ENCODE measurements at places on chromosomes 7 and 10.

DNA sequence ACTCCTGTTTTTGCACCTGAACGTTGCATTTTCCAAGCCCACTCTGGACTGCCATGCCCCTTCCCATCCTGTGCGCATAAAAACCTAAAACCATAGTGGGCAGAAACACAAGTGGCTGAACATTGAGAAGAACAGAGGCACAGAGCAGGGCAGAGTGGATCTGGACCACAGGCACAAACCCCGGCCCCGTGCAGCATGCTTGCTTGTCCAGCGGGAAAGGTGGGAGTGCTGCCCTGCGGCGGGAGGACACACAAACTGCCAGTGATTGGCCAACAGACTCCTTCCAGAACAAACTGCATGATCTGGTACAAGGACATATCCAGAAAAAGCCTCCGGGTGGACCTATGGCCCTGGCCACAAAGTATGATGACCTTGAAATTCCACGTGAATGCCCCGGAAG lies 42.5 kb upstream of the ADARB2 start:
- DNase-seq = no peak

GRCh38 chr10:90769946-90770841 lies 87.6 kb downstream of the HTR7 start:
- no peak for DNase-seq

- DNase-seq = no peak
Observed at GRCh38 chr7:86749741-86750665, 106.3 kb downstream of the GRM3 start.

- DNase-seq = no peak
Observed at GRCh38 chr7:132666774-132667172, 90.5 kb upstream of the PLXNA4 start.

DNA sequence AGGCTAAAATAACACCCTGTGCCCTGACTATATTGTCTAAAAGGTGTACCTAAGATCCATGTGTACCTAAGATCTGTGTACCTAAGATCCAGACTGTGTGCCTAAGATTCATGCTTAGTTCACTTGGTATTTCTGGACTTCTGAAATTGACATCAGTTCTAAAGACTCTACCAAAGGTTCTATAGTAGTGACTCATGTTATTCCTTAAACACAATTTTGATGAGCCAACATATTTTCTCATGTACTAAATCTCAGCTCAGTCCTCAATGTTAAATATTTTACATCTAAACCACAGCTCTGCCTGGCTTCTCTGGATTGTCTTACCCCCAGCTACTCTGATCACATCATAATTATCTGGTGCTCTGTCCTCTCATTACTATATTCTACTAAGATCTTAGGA lies 802.3 kb upstream of the SORCS1 start:
- DNase-seq = no peak

DNA sequence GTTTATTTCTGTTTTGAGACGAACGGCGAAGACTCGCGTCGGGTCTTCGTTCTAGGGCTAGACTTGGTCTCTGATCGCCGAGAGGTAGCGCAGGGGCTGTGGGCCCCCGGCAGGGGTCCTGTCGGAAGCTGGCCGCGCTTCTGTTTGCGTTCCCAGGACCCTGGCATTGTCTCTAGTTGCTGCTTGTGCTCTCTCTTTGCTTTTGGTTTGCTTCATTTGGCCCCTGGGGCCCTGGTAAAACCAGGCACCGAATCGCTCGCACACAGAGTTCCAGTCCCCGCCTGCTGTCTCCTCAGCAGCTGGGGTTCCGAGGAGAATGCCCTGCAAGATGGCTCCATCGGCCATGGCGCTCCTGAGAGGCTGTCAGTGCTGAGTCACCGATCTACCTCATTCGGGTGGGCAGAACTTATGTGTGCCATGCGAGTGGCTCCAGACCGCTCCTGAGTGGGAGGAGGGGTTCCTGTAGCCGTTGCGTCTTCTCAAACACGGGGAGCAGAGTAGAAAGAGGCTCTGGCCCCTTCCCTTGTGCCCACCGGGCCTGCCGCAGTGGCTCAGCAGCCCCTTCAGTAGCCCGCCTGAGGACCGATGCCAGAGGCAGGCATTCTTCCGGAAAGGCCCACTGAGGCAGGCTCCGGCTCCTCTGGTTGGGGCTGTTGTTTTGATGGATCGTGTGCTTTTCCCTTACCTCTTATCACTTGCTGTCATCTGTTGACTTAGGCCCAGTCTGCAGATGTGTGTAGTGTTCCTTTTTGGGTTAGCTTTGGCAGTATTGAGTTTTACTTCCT lies 826 bp downstream of the CHPF2 start:
- DNase-seq = no peak

- DNase-seq = no peak
Observed at GRCh38 chr10:30528429-30528786, 94.4 kb downstream of the MAP3K8 start.

DNA sequence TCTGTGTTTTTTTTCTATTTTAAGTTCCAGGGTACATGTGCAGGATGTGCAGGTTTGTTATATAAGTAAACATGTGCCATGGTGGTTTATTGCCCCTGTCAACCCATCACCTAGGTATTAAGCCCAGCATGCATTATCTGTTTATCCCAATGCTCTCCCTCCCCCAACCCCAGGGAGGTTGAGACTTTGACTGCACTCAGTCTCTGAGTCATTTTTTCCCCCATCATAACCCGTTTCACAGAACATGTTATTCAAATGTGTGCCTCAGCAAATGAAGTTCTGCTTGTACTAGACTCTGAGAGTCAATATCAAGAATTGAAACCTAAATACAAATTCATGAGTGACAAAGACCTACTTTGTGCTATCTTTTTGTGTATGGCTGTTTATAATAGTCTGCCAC lies 70.0 kb upstream of the CYP26C1 start:
- no peak for DNase-seq

GRCh38 chr7:117229350-117229749 lies 93.5 kb downstream of the WNT2 start:
- no peak for DNase-seq

DNA sequence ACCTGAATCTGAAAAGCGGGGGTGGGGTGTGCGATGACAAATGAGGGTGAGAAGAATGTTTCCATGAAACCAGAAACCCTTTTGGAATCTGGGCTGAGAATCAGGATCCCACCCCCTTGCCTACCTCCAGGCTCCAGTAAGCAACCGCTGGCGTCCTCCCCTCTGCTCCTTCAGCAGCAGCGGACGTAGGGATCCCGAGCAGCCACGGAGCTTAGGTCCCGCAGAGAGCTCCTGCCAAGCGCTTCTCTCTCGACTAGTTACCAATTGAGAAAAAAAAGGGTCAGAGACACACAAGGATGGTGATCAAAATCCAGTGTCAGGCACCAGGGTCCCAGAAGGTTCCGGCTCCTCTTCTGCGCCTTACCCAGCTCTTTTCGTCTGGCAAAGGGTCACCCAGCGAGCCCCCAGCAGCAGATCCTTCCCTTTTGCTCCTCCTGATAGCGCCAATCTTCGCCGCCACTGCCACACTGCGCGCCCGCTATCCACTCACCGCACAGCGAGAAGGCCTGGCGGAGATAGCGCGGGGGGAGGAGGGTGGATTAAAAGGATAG lies 733.5 kb downstream of the ZWINT start:
- DNase-seq = no peak

- DNase-seq = no peak
Observed at GRCh38 chr10:87095236-87095945, 385 bp downstream of the SHLD2 start.

- DNase-seq = no peak
Observed at GRCh38 chr10:3064423-3064822, 2.9 kb upstream of the PFKP start.

- no peak for DNase-seq
Observed at GRCh38 chr7:119010635-119011034, 786.1 kb downstream of the ANKRD7 start.

DNA sequence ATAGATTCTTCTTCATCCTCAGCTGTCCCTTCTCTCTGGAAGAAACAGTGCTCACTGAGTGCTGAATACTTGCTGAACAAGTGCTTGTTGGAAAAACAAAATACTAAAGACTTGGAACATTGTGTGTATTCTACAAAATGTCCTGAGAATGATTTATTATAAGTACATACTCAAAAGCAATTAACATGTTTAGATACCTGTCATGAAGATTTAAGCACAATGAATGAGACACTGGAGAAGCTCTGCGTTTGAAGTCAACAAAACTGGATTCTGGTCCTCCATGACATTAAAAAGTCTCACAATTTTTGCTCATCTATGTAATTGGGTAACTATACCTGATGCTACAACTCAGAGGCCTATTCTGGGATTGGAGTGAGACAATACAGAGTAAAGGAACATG lies 34.8 kb upstream of the LAMB1 start:
- DNase-seq = no peak

- DNase-seq = no peak
Observed at GRCh38 chr10:100020142-100020885, 10.6 kb upstream of the DNMBP start.

- DNase-seq = no peak
Observed at GRCh38 chr10:79994556-79994955, 45.7 kb upstream of the SFTPD start.

- no peak for DNase-seq
Observed at GRCh38 chr7:22443370-22444180, 56.4 kb downstream of the STEAP1B start.

DNA sequence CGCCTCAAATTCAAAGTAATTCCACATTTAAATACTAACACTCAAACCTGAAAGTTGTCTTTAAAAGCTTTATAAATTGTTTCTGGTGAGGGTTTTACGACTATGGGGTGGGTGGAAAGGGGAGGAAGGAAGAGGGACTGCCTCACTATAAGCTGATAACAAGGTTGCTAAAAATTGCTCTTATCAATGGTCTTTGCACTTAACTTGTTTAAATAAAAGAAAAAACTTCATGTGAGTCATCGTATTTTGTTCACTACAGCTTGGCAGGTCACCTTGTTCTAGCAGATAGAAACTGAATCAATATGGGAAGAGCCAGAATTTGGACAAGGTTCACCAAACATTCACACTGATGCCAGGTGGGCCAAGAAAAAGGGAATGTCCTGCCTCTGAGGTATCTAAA lies 129.2 kb downstream of the TES start:
- DNase-seq = no peak

DNA sequence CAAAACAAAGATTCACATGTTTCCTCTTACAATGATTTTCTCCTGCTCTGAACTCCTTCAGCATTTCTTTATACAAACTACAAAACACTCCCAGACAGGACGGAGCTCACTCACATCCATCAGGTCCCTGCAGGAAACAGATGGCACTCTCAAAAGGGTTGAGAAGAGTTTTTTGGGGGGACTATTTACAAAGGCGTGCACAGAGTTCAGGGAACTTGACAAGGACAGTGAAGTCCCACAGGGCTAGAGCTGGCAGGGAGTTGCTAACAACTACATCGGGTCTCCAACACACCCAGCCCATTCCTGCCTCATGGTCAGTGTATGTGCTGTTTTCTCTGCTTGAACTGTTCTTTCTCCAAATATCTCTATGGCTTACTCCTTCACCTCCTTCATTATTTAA lies 24.7 kb upstream of the YAE1 start:
- no peak for DNase-seq

DNA sequence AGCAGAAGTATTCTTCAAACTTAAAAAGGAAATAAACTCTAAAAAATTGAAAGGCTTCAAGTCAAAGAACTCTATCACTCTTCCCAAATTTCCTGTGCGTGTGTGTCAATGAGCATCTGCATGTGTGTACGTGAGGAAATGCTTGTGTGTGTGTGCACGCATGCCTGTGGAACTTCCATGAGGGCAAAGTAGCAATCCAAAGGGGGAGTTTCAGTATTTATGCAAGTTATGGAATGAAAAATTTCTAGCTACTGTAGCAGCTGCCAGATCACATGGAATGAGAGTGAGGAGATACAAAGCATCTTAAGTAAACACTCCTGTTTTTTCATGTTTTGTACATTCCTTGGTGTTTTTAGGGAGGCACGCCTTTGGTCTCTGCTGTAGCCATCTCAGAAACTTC lies 152.6 kb downstream of the RAPGEF5 start:
- no peak for DNase-seq

DNA sequence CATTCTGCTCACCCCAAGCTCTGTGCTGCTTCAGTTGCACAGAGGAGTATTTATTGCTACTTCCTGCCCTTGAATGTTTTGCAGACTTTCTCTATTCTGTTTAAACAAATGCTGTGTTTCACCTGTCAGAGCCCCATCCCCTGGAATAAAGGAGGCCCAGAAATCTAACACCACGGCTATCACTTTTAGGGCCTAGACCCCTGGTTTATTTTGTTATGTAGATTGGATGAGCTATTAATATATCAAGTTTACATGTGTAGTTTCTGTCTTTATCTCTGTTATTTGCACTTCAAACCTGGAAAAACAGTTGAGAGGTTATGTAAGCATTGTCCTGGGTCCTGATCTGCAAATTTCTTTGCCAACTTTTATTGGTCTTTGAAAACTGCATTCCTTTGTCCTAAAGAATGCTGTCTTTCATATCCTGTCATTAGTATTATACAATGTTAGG lies 630.1 kb downstream of the PARD3 start:
- no peak for DNase-seq

Measured in 8988T (cell line).